ENCODE measurements at places on chromosomes 7 and 10.

DNA sequence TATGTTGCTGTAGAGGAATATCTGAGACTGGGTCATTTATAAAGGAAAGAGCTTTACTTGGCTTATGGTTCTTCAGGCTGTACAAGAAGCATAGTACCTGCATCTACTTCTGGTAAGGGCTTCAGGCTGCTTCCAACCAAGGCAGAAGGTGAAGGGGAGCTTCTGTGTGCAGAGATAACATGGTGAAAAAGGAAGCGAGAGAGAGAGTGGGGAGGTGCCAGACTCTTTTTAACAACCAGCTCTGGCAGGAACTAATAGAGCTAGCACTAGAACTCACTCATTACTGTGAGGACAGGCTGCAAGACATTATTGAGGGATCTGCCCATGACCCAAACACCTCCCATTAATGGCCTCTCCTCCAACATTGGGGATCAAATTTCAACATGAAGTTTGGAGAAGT is 94.5 kb downstream of the KIF20B start:
- DNase-seq, result no peak

DNA sequence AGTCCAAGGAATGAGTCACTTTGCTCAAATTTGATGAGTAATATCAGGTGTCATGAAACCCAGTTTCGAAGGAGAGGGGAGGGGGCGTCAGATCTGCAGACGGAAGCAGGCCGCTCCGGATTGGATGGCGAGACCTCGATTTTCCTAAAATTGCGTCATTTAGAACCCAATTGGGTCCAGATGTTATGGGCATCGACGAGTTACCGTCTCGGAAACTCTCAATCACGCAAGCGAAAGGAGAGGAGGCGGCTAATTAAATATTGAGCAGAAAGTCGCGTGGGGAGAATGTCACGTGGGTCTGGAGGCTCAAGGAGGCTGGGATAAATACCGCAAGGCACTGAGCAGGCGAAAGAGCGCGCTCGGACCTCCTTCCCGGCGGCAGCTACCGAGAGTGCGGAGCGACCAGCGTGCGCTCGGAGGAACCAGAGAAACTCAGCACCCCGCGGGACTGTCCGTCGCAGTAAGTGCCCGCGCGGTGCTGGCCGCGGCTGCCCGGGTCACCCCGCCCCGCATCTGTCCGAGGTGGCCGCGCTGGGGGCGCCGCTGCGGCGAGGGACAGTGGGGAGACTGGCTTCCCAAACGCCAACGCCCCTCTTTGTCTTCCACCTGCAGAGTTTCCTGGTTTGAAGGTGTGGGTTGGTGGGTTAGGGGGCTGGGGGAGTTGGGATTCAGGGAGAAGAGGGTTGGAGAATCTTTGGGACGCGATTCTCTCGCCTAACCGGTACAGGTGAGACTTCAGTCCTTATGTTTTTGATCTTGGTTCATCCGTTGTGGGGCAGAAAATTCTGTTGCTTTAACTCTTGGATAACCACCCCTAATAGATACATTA is at the start of gene TAC1:
TAC1 (plus strand) TSS at position 351 of the 829 bp plus-strand sequence. CDS start 527 bp downstream, outside the sequence.
- no peak for DNase-seq

DNA sequence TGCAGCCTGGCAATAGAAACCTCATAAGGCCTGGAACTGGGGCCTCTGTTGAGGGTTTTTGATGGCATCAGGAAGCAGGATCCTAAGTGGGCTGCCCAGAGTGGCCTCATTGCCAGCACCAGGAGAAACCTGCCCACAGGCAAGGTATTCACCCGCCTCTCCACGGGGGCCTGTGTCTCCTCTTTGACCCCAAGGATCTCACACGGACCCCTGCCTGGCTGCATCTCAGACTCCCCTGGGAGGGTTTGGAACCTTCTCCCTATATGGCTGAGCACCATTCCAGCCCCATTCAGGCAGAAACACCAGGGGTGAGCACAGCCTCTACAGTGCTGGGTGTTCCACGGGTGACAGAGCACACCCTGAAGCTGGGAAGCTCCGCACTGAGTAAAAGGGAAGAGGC is 14.6 kb upstream of the C10orf71 start:
- DNase-seq, result no peak

- no peak for DNase-seq
These were observed 1.8 kb downstream of the IMPDH1 start for GRCh38 chr7:128407751-128408708.

DNA sequence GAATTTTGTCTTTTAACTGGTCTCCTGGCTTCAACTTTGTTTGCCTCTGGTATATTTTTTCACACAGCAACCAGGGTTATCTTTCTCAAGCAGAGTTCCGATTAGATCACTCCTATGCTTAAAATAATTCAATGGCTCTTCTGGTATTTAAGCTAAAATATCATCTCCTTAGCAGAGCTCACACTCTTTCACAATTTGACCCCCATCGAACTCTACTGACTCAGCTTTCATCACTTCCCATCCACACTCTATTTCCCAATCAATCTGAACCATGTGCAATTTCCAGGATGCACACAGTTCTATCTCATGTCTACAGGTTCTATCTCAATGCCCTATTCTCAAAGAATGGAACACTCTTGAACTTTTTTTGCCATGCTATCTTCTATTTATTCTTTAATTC is 809.5 kb downstream of the GRID1 start:
- DNase-seq, result no peak

GRCh38 chr7:132723506-132724081 is 147.3 kb upstream of the PLXNA4 start:
- no peak for DNase-seq

DNA sequence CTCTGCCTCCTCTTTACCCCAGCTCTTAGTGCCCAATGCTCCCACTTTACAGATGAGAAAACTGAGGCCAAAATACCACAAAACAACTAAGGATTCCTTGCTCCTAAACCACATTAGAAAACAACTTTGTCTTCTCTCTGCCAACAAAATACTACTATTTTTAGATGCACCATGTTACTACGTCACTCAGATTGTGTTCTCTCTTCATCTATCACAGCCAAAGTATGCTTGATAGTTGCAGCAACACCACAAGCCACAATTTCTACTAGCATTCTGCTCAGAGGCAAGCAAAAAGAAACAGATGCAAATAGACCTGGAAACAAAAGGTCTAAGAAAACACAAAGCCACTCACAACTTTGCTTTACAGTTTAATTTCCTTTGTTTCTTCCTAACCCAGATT is 3.3 kb upstream of the PDE1C start:
- DNase-seq, result no peak
